ENCODE measurements at places on chromosomes 7 and 10. TPM values are rescaled to one million over a fixed set of nuclear protein-coding genes. Genes with fewer than 3 reads are reported as not detected.

Gene CPN1
- not detected for total RNA-seq

- no peak for DNase-seq
These were observed 532.2 kb upstream of the CNTNAP2 start for GRCh38 chr7:145584401-145584800.

GRCh38 chr7:89695241-89695640, 459.0 kb upstream of the STEAP1 start:
- no peak for DNase-seq

DNA sequence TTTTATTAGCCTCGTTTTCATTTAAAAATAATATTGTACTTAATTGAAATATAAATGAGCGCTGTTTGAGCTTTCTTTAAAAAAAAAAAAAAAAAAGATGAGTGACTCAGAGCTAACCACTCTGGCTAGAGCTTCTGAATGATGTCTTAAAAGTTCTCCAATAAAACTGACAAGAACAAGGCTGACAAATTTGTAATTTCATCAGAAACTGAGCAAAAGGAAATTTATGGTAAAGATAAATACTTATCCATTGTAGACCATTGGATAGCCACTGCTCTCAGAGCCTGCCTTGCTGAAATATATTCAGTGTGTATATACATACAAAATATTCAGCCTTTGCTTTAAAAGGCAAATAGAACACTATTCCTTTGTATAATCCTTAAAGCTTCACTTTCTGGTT, 91.2 kb upstream of the OIT3 start:
- DNase-seq = no peak

DNA sequence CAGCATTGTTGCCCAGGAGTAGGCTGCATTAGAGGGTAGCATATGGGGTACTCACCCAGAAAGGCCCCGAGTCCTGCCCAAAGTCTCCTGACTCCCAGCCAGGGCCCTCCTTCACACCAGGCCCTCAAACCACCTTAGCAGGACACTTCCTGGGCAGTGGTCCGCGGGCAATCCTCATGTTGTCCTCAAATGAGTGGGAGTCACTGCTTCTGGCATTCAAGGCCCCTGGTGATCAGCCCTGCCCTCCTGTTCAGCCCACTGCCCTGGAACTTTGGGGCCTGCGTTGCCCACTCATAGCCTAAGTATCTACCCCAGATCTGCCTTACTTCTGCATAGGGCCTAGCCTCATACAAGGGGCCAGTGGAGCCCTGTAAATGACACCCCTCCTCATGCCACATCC, 70.9 kb upstream of the PRLHR start:
- DNase-seq = no peak

Gene PTPRZ1
- 1.8 TPM for total RNA-seq

GRCh38 chr7:41870461-41871138, 167.7 kb upstream of the INHBA start:
- DNase-seq = no peak

- DNase-seq = no peak
These were observed 26.3 kb downstream of the SAMD8 start for GRCh38 chr10:75137533-75138438.

- no peak for DNase-seq
These were observed 255.1 kb upstream of the PPP2R2D start for GRCh38 chr10:131645756-131646155.

- no peak for DNase-seq
These were observed 22.6 kb downstream of the POLL start for GRCh38 chr10:101565370-101565900.

Gene DRGX
- total RNA-seq = not detected

DNA sequence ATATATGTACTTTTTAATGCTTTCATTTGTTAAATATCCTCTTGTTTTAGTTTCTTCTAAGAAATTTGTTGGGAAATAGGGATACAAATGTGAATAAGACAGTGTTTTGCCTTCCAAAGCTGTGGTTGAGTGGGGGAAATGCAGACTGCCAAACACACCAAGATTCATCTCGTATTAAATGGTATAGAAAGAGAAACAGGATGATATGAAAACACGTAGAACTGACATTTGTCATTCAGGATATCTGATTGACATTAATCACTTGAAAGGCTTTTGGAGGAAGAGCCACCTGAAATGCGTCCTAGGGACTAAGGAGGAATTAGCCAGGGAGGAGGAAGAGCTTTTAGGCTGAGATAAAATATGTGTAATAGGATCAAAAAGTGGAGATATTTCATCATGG, 287.4 kb upstream of the SEMA3C start:
- no peak for DNase-seq

GRCh38 chr7:37310327-37311080, 138.2 kb downstream of the ELMO1 start:
- DNase-seq = no peak

Gene SPDYE16
- total RNA-seq = 1.2 TPM

Gene FAM131B
- not detected for total RNA-seq

- no peak for DNase-seq
These were observed 53.6 kb downstream of the CREB3L2 start for GRCh38 chr7:137948083-137948844.

DNA sequence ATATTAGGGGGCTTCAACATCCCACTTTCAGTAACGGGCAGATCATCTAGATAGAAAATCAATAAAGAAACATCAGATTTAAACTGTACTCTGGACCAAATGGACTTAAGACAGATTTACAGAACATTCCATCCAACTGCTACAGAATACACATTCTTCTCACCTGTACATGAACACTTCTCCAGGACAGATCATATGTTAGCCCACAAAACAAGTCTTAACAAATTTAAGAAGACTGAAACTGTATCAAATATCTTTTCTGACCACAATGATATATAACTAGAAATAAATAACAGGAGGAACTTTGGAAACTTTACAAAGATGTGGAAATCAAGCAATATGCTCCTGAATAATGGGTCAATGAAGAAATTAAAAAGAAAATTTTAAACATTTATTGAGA, 86.7 kb downstream of the MICU1 start:
- DNase-seq = no peak

GRCh38 chr10:13308096-13308495, 8.2 kb upstream of the PHYH start:
- DNase-seq = no peak

DNA sequence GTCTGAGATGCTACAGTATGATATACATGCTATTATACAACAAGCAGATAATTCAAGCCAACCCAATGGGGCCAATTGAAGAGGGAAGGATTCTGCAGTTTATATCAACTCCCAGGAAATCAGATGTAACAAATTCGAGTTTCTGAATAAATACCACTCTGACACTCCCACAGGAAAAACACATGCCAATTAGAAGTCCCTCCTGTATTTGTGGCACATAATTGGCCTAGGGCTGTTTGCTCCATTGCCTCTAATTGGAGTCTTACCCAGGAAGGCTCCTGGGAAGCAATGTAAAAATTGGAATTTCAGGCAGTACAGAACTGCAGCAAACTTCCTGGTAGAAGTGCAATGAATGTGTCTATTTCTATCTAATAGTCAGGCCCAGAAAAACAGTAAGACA, 4.7 kb downstream of the PPA1 start:
- DNase-seq = no peak

DNA sequence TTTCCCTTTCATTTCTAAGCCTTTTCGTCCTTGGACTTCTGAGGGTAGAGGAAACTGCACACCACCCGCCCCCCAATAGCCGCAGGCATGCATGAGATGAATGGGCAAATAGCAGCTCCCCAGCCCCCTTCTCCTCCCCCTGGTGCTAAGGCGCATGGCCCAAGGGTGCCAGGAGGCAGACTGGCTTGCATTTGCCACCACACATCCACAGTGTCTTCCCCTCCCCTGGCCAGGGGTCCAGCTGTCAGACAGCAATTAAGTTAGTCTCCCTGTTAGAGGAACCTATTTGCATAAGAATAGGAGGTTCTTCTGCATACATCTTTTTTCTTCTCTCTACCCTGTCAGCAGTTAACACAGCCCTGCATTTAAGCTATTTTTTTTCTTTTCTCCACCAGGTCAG, 20.2 kb downstream of the TOMM7 start:
- no peak for DNase-seq

DNA sequence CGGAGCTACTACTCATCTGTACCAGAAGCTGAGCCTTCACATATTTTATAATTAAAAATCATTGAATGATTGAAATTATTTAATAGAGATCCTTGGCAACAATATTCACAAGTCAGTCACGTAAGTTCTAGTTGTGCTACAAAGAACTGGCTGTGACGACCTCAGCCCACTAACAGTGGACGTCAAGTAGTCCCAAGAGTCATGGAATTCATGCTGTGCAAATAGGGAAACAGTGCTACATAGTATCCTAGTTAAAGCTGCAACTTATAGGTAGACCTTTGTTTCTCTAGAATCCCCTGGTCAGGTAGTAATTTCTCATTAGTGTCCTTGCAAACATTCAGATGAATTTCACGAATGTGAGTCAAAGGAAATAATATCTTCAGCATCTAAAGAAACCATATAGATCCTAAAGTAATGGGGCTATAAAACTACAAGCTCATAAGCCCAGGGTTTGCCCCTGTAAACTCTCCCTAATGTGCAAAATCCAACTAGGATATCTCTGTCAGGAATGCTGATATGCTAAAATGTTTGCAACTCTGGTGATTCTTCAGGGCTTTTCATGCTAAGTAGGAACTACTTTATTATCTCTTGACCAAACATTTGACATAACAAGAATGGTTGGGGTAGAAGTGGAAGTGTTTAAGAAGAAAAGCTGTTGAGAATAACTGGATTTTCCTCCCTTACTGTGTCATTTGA, 31.2 kb downstream of the CFAP69 start:
- no peak for DNase-seq

GRCh38 chr10:113746217-113746957, 5.1 kb upstream of the PLEKHS1 start:
- DNase-seq = no peak

Gene NRCAM
- total RNA-seq = 7.2 TPM
